HFFc6 (cell line): ENCODE measurements at places on chromosomes 3 and 15.
A peak's percentile ranks its signal among the peaks of the same experiment; 100 is the strongest.

GRCh38 chr3:62837145-62837787, 38.0 kb downstream of the CADPS start:
- no peak overlapping the region for H3K4me3 ChIP-seq
- no peaks in the 10 kb centered on the region; the same call in 1 of the 2 replicates for H3K27me3 ChIP-seq
- DNase-seq: no peak
- no peak overlapping the region for H3K27ac ChIP-seq
- H3K4me1 ChIP-seq: no peaks in the 10 kb centered on the region

DNA sequence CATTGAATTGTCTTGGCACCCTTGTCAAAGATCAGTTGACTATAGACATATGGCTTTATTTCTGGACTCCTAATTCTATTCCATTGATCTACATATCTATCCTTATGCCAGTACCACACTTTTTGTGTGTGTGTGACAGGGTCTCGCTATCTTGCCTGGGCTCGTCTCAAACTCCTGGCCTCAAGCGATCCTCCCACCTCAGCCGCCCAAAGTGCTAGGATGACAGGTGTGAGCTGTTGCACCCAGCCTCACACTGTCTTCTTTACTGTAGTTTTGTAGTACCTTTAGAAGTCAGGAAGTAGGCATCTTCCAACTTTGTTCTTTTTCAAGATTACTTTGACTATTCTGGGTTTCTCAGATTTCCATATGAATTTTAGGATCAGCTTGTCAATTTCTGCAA, 24.3 kb downstream of the CDAN1 start:
- no peak overlapping the region for H3K27ac ChIP-seq
- no peaks in the 10 kb centered on the region for H3K27me3 ChIP-seq
- H3K4me3 ChIP-seq: no peak overlapping the region
- no peaks in the 10 kb centered on the region for H3K36me3 ChIP-seq

- DNase-seq: no peak
- no peaks in the 10 kb centered on the region for H3K36me3 ChIP-seq
- no peaks in the 10 kb centered on the region for H3K4me1 ChIP-seq
- no peak overlapping the region for H3K4me3 ChIP-seq
- H3K27me3 ChIP-seq: no peaks in the 10 kb centered on the region; the same call in 1 of the 2 replicates
Observed at GRCh38 chr15:85927931-85928537, 133.3 kb upstream of the KLHL25 start.

- peaks cover 98% of the 10 kb centered on the region for H3K4me1 ChIP-seq
- H3K36me3 ChIP-seq: peaks cover 59% of the 10 kb centered on the region
- no peak for DNase-seq
- H3K27me3 ChIP-seq: peaks cover 10% of the 10 kb centered on the region
- peak overlapping the region; percentile 100 for H3K4me3 ChIP-seq
Observed at GRCh38 chr3:185927501-185928200, 10.2 kb downstream of the TRA2B start.

GRCh38 chr3:159830523-159831154, 158.0 kb upstream of the IL12A start:
- peak; percentile 50 for DNase-seq
- H3K4me3 ChIP-seq: no peak overlapping the region
- no peaks in the 10 kb centered on the region for H3K36me3 ChIP-seq
- no peaks in the 10 kb centered on the region for H3K27me3 ChIP-seq
- peaks cover 53% of the 10 kb centered on the region for H3K4me1 ChIP-seq

DNA sequence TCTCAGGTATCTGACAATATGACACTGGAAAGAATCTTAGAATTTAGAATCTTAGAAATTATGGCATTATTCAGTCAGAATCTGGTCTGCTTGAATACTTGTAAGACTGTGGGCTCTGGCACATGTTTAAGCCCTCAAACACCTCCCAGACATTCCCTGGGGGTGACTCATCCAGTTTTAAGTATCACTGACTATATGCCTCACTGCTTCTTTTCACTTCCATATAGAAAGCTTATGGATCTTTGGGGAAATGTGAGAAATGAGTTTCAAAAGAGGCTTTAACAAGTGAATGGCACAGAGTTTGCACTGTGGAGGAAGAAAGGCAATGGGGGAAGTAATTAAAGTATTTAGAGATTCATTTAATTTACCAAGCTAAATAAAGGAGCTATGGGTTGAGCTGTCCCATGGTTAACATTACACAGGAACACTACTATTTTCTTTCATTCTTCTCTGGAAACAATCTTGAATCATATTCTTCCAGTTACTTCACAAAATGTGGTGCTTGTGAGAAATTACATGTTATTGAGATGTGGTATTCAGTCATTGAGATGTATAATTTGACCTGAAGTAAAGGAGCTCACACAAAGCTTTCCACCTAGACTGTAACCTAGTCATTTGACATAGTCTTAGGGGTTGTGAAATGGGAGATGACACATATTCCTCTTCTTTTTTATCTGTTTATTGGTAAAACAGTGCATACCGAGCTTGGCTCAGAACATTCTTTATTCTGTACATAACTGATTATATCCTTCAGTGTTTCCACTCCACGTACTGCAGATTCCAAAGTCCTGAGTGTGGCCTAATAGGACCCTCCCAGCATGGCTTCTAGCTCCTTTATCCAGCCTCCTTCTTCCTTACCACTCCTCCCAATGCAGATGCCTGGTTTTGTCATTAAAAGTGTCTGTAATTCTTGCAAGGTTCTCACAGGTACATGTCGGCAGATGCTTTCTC, 544.6 kb upstream of the NECTIN3 start:
- H3K36me3 ChIP-seq: peaks cover 34% of the 10 kb centered on the region
- peak overlapping the region; percentile 82 for H3K27ac ChIP-seq
- no peaks in the 10 kb centered on the region; the same call in 1 of the 2 replicates for H3K27me3 ChIP-seq
- peaks cover 49% of the 10 kb centered on the region for H3K4me1 ChIP-seq
- peak overlapping the region; percentile 62 for H3K4me3 ChIP-seq
- peak; percentile 85 for DNase-seq

DNA sequence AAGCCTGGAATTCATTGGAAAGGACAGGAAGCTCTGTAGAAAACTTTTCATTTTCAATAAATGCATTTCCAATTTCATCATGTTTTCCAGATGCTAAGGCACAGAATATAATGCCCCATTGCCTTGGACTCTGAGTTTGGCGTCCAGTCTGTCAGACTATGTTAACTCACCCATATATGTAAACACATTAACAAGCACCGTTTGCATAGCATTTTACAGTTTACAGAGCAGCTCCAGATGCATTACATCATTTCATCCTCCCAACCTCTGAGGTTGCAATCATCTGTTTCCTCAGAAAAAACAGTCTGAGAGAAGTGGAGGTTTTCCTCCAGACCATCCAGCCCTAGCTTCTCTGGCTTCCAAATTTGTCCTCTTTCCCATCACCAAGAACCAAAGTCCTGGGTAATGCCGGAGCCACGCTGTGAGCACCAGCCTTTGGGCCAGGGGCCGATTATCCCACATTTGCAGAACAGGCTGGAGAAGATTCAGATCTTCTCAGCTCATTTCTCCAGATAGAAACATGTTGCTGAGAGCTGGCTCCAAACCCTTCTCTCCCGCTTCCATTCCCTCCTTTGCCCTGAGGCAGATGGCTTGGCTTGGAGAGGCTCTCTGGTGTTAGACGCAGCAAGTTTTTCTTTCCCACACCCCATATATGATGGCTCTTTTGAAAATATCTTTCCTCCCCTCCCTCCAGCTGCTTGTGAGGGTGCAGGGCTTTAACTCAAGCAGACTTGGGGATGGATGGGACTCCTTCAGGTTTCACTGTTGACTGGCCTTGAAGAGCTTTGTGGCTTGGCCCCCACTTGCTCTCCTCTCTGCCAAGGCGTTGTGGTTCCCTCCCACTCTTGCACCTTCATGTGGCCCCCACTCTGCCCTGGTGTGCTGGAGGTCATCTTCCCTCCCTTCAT, 26.0 kb downstream of the CYP19A1 start:
- no peak overlapping the region for H3K4me3 ChIP-seq
- H3K4me1 ChIP-seq: peaks cover 13% of the 10 kb centered on the region; the same call in 1 of the 2 replicates
- no peak overlapping the region for H3K27ac ChIP-seq
- no peaks in the 10 kb centered on the region for H3K36me3 ChIP-seq

- H3K4me3 ChIP-seq: peak overlapping the region; percentile 57
- H3K27me3 ChIP-seq: no peaks in the 10 kb centered on the region; the same call in 1 of the 2 replicates
- H3K4me1 ChIP-seq: peaks cover 67% of the 10 kb centered on the region
- peak overlapping the region; percentile 83 for H3K27ac ChIP-seq
Observed at GRCh38 chr3:124774327-124774718, 44.1 kb downstream of the UMPS start.

GRCh38 chr15:71386448-71387236, 271.4 kb downstream of the THSD4 start:
- peaks cover 6% of the 10 kb centered on the region for H3K36me3 ChIP-seq
- H3K27ac ChIP-seq: no peak overlapping the region
- peaks cover 6% of the 10 kb centered on the region for H3K4me1 ChIP-seq
- H3K27me3 ChIP-seq: no peaks in the 10 kb centered on the region
- no peak for DNase-seq

GRCh38 chr3:1288805-1289494, 196.1 kb downstream of the CNTN6 start:
- no peak overlapping the region for H3K4me3 ChIP-seq
- H3K4me1 ChIP-seq: no peaks in the 10 kb centered on the region
- no peak for DNase-seq
- H3K36me3 ChIP-seq: no peaks in the 10 kb centered on the region
- H3K27me3 ChIP-seq: no peaks in the 10 kb centered on the region

- no peak for DNase-seq
- H3K4me3 ChIP-seq: no peak overlapping the region
- H3K4me1 ChIP-seq: no peaks in the 10 kb centered on the region
- no peak overlapping the region for H3K27ac ChIP-seq
- no peaks in the 10 kb centered on the region for H3K27me3 ChIP-seq
Observed at GRCh38 chr15:24760066-24760465, 84.5 kb downstream of the NPAP1 start.

DNA sequence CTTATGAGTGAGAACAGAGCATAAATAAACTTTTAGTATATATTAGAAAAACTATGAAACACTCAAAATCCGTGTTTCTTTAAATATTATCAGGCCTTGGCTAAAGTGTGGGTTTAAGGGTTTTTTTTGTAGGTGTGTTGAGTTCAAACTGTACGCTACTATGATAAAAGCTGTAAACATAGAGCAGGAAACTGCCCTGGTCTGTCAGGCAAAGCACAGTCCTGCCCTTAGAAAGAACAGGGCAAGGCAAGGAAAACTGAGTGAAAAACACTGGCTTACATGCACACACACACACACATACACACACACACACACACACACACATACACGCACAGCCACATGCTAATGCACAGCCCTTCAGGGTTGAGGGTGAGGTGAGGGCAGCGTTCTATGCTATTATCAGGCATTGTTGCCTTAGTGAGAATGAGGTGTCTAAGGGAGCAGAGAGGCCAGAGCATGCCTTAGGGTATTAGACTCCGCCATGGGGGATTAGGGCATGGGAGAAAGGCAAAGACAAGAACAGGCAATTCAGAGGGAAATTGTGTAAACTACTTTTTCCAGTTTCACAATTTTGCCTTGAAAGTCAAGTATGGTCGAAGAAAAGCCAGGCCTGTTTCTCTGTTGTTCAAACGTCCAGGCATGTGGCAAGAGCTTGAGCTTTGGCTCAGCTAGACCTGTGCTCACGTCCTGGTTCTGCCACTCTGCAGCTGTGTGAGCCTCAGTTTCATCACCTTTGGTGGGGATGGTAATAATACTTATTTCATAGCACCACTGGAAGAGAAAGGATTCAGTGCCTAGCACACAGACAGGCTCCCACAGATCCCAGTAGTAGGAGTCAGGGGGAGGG, 36.3 kb upstream of the TPM1 start:
- H3K27me3 ChIP-seq: no peaks in the 10 kb centered on the region; the same call in none of the 2 replicates
- DNase-seq: no peak
- no peak overlapping the region for H3K27ac ChIP-seq
- peaks cover 17% of the 10 kb centered on the region for H3K4me1 ChIP-seq
- no peaks in the 10 kb centered on the region for H3K36me3 ChIP-seq
- H3K4me3 ChIP-seq: no peak overlapping the region

- no peak overlapping the region for H3K4me3 ChIP-seq
- H3K27ac ChIP-seq: no peak overlapping the region
- H3K36me3 ChIP-seq: no peaks in the 10 kb centered on the region
- no peak for DNase-seq
- H3K27me3 ChIP-seq: peaks cover 21% of the 10 kb centered on the region
Observed at GRCh38 chr3:194837457-194838127, 151.9 kb downstream of the FAM43A start.

GRCh38 chr3:172595664-172596393, 72.6 kb upstream of the TNFSF10 start:
- DNase-seq: peak; percentile 15
- H3K27me3 ChIP-seq: peaks cover 3% of the 10 kb centered on the region; the same call in 1 of the 2 replicates
- peak overlapping the region; percentile 58 for H3K4me3 ChIP-seq
- H3K36me3 ChIP-seq: no peaks in the 10 kb centered on the region
- no peaks in the 10 kb centered on the region for H3K4me1 ChIP-seq
- H3K27ac ChIP-seq: no peak overlapping the region

- peak overlapping the region; percentile 92 for H3K27ac ChIP-seq
- H3K36me3 ChIP-seq: peaks cover 30% of the 10 kb centered on the region
- DNase-seq: peak; percentile 43
- H3K4me1 ChIP-seq: peaks cover 82% of the 10 kb centered on the region
- peak overlapping the region; percentile 38; the same call in 1 of the 2 replicates for H3K4me3 ChIP-seq
Observed at GRCh38 chr15:39125226-39125625, 455.7 kb upstream of the THBS1 start.

GRCh38 chr3:25594007-25594502, 70.7 kb downstream of the TOP2B start:
- no peaks in the 10 kb centered on the region; the same call in none of the 2 replicates for H3K27me3 ChIP-seq
- DNase-seq: peak; percentile 86
- 0 out of 2 replicates have a peak, but pooled peaks cover 8% of the 10 kb centered on the region for H3K36me3 ChIP-seq
- no peak overlapping the region for H3K4me3 ChIP-seq

DNA sequence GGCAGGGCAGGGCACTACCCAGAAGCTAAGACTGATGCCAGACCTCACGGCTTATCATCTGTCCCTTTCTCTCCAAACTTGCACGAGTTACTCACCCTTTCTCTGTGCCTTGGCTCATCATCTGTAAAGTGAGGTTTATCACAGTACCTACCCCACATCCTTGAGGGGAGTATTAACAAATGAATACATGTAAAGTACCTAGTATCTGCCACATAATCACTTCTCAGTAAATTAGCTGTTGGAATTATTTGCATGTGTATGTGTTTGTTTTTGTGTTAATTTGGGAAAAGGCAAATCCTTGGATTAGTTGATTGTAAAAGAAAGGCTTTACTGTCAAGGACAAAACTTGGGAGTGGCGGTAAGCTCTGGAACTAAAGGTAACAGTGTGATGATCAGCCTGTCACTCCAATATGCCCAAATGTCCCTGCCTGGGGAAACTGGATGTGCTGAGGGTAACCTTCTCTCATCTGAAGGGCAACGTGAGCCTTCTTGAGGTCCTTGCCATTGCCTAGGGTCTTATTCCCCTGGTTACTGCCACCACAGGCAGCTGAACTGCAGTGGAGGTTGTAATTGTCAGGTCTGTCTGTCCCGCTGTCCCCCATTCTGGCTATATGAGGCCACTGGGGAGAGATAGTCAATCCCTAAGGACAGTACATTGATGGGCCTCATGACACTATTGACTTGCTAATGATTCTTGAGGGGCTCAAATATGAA, 269.4 kb downstream of the CLSTN2 start:
- H3K4me1 ChIP-seq: no peaks in the 10 kb centered on the region
- no peak overlapping the region for H3K4me3 ChIP-seq
- peaks cover 5% of the 10 kb centered on the region; the same call in 1 of the 2 replicates for H3K36me3 ChIP-seq
- no peak for DNase-seq
- no peaks in the 10 kb centered on the region; the same call in 1 of the 2 replicates for H3K27me3 ChIP-seq

GRCh38 chr3:13689373-13690260, 140.7 kb downstream of the FBLN2 start:
- H3K27ac ChIP-seq: no peak overlapping the region
- peaks cover 46% of the 10 kb centered on the region for H3K27me3 ChIP-seq
- H3K36me3 ChIP-seq: no peaks in the 10 kb centered on the region
- H3K4me1 ChIP-seq: no peaks in the 10 kb centered on the region

- H3K36me3 ChIP-seq: no peaks in the 10 kb centered on the region
- H3K27ac ChIP-seq: no peak overlapping the region
- peaks cover 8% of the 10 kb centered on the region for H3K27me3 ChIP-seq
- no peak for DNase-seq
- no peaks in the 10 kb centered on the region for H3K4me1 ChIP-seq
Observed at GRCh38 chr15:81749716-81750375, 296.0 kb downstream of the MEX3B start.
